Stimulated activated CD8-positive, alpha-beta memory T cell treated with anti-CD3 and anti-CD28 coated beads, Interleukin-7, amount 100 ng/mL, for 4 hours (primary cell): ENCODE measurements at places on chromosomes 3 and 15.

DNA sequence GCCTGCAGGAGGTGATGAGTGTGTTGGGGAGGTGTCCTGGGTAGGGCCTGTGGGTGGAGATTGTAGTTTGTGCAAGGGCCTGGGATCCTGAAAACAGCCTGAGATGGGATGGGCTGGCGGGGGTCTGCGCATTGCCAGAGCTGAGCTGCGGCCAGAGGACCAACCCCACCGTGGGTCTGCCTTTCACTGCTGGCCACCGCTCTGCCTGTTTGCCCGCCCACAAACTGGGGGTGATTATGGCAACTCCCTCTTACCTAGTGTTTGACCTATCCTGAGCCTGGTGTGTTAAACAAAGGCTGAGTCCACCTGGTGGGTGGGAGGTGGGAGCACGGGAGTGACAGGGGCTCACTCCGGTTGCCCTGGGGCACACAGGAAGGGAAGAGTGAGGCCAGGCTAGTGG lies 9.8 kb downstream of the ABTB1 start:
- no peak for DNase-seq

GRCh38 chr3:11438646-11439045 lies 166.4 kb downstream of the ATG7 start:
- DNase-seq = no peak

DNA sequence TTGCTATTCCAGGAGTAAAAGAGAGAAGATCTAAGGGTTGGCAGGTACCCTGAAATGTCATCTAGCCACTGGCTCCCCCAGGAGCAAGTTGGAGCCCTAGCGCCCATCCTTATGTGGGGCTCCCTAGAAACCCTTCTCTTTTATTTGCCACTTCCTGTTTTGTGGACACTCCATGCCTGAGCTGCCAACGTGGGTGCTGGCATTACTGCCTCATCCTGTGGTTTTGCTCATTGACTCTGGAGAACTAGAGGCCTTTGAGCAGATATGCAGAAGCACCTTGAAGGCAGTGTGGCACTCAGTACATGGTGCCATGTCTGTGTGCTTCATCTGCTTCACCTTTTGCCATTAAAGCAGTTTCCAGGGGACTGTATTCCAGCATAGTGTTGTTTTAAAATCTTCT lies 8.1 kb downstream of the EDEM1 start:
- DNase-seq = no peak

DNA sequence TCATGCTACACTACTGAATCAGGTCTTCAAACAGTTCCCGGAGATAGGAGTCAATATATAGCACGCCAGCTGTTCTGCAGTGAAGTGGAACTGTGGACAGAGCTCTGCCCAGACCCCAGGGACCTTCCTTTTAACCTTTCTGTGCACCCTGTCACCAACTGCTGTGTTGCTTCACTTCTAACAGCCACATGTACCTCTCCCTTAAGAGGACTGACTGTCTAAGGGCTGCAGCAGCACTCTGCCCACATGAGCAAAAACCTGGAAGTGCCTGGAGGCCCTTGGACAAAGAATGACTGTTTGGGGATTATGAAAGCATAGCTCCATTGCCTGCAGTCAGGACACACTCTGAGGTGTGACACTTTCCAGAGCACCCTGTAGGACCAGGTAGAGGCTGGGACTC lies 88.3 kb upstream of the CTNNB1 start:
- no peak for DNase-seq

DNA sequence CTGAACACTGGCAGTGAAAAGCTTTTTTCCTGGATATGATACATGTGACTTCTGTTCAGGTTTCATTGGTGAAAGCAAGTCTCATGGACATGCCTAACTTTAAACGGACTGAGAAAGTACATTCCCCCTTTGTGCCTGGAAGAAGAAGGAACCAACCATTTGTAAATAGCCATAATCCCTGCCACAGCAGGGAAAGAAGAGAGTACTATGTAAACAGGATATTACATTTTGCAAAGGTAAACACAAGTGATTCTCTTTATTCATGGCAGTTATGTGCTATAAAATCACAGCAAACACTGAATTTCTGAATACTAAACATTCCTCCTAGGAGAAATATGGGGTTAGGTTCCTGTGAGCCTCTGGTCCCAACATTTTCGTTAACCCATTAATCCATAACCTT lies 46.8 kb downstream of the PRICKLE2 start:
- no peak for DNase-seq

GRCh38 chr15:78110096-78110495 lies 17.7 kb downstream of the SH2D7 start:
- no peak for DNase-seq

GRCh38 chr3:32181365-32181764 lies 57.1 kb upstream of the CMTM8 start:
- DNase-seq = no peak

- DNase-seq = no peak
Observed at GRCh38 chr15:67775250-67775649, 50.1 kb upstream of the SKOR1 start.

DNA sequence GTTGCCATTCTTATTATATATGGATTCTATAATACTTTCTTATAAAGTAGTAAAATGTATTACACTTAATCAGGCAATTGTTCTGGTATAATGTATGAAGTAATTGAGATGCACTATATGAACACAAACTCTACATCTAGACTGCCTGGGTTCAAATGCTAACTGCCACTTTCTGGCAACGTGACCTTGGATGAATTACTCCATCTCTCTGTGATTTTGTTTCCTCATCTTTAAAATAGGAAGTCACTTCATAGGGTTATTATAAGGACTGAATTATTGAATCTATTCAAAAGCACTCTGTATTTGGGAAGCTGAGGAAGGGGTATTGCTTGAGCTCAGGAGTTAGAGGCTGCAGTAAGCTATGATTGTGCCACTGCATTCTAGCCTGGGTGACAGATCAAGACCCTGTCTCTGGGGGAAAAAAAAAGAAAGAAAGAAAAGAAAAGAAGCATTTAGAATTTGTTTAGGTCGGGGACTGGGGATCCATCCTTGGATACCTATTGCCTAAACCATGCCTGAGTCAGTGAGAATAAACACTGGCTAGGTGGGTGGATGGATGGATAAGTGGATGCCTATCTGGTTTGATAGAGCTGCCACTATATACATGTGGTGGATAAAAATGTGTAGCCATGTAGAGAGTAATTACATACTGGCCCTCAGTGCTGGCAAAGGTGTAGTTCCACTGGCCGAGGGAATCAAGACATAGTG lies 2.5 kb downstream of the TM4SF1 start:
- no peak for DNase-seq

DNA sequence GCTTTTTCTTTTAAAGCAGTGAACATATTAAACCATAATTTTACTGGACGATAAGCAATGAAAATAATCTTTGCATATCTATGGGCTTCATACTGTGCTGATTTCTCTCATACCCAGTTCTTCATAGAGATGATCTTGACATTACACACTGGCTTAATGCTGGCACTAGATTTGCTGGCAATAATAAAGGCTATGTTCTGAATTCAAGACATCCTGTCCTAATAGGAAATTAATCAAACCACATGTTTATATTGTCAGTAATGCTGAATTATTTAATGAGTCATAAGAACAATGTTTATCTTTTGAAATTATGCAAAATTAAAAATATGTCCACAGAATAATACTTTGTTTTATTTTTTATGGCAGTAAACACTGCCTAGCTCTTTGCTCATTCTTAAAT lies 643.2 kb downstream of the OTOL1 start:
- DNase-seq = no peak

DNA sequence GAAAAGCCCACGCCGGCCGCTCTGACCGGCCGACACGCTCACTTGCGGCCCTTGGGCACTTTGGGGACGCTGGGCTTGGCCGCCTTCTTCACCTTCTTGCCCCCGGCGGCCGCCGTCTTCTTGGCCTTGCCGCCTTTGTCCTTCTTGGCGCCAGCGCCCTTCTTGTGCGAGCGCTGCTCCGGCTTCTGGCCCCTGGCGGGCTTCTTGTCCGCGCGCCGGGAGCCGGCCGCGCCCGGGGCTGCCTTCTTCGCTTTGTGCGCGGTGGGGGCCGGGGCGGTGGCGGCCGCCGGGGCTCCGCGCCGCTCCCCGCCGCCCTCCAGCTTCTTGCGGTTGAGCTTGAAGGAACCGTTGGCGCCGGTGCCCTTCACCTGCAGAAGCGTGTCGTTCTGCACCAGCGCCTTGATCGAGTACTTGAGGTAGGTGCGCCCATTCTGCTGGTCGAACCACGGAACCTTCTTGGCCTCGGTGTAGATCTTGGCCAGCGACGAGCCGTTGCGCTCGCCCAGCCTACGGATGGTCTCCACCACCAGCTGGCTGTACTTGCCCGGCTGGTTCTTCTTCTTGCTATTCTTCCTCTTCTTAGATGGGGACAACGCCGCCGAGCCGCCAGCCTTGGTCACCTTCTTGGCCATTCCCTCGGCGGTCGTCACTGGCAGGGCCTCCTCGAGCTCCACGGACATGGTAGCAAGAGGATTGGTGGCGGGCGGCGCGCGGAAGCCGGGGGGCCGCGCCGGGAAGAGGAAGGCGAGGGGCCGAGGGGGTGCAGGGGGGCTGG lies 36.7 kb downstream of the HMCES start:
- DNase-seq = no peak

GRCh38 chr3:119329551-119329950 lies 35.4 kb downstream of the ARHGAP31 start:
- DNase-seq = no peak

GRCh38 chr3:16182183-16182582 lies 7.7 kb downstream of the GALNT15 start:
- DNase-seq = no peak

DNA sequence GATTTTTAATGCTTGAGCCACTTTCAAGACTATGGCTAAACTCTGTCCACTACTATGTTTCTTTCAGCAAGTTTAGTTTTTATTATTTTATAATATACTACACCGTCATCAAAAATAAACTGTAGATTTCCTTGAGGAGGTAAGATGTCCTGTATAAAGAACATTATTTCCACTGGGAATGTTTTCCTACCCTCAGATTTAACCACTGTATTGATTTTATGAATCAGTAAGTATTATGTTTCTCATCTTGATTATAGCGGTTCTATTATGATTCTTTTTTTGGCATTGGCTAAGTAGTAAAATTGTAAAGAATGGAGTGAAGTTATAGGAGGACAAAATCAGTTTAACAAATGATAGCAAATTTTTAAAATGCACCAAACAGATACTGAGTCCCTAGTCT lies 44.4 kb downstream of the ADAM10 start:
- no peak for DNase-seq

GRCh38 chr3:125353128-125353527 lies 22.0 kb downstream of the ZNF148 start:
- no peak for DNase-seq

- no peak for DNase-seq
Observed at GRCh38 chr3:294096-294495, 97.5 kb downstream of the CHL1 start.

DNA sequence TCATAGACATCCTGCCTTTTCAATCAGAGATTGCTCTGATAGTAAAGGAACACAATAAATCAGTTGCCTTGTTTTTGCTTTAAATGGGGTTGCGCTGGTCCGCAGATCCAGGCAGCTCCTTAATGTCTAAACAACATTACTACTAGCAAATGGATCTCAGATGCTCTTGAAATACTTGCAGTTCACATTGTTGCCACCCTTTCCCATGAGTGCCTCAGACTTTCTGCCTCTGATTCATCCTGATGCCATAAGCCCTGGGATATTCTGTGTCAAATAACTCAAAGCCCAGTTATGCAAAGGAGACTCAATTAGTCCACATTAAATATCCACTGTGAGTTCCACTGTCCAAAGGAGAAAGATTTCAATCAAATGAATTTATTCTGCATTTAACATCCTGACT lies 196.7 kb downstream of the PLCH1 start:
- DNase-seq = no peak

- DNase-seq = no peak
Observed at GRCh38 chr3:56839784-56840715, 38.3 kb upstream of the ARHGEF3 start.
